ENCODE measurements at places on chromosomes 2 and 18.

GRCh38 chr2:27191070-27191829 is 20.6 kb upstream of the ATRAID start:
- peak; percentile 71 for DNase-seq

- no peak for DNase-seq
Measured at GRCh38 chr2:28216331-28216730, 176.3 kb upstream of the FOSL2 start.

- no peak for DNase-seq
Measured at GRCh38 chr2:225040142-225040541, 2.1 kb downstream of the DOCK10 start.

GRCh38 chr2:47039489-47039870 is 115.6 kb downstream of the STPG4 start:
- no peak for DNase-seq

DNA sequence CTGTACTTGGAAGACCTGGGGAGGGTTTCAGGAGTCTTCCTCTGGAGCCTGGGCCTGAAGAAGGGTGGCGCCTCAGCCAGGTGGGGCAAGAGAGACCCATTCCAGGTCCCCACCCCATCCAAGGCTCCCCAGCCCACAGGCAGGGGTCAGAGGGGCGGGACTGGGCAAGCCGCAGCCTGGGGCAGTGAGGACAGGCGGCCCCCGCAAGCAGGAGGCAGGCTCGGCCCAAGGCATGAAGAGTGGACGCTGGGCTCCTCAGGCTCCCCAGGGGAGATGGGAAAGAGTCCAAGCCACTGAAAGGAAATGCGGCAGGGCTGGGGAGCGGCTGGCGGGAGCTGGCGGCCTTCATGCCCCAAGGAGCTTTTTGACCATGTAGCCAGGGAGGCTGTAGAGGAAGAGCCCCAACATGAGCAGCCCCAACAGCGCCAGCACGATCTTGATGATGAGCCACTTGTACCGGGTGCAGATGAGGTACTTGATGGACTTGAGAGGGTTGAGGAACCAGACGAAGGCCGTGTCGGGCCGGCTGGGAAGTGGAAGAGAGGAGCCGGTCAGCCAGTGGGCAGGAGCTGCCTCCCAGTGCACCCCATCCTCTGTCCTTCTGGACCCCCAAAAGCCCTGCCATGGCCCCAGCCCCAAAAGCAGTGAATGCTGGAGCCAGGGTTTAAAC is 20.1 kb downstream of the OTOF start:
- DNase-seq = no peak

All from CD4-positive, alpha-beta T cell (primary cell).